Small intestine (tissue), 16 donors: ENCODE measurements at places on chromosomes 3 and 15. TPM values are rescaled to one million over a fixed set of nuclear protein-coding genes. Genes with fewer than 3 reads are reported as not detected.

Gene CKMT1B
- 102 TPM for polyA plus RNA-seq

Gene ZPLD1
- not detected for polyA plus RNA-seq

Gene GOLGA8T
- 0.87 TPM for polyA plus RNA-seq

GRCh38 chr3:76724706-76725105 is 315.2 kb upstream of the ROBO2 start:
- DNase-seq, result peak; percentile 0

- DNase-seq, result peak; percentile 49
Observed at GRCh38 chr3:181712553-181713279, 991 bp downstream of the SOX2 start.

DNA sequence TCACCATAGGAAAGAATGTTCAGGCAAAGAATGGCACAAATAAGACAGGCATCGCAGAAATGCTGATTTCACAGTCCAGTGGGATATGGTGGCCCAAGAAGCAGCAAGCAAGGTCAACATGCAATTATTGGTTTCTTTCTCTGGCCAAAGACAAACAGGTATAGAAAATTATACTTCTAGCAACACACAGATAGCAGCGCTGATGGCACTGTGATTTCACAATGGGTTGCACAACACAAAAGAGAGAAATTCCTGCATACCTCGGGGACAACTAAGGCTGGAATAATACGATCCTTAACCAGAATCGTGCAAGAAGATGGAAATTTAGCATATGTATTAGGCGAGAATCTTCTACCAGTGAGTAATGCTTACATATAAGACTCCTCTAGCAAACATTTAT is 76.3 kb upstream of the NR2F2 start:
- no peak for DNase-seq
